ENCODE measurements at places on chromosomes 12 and 14.

DNA sequence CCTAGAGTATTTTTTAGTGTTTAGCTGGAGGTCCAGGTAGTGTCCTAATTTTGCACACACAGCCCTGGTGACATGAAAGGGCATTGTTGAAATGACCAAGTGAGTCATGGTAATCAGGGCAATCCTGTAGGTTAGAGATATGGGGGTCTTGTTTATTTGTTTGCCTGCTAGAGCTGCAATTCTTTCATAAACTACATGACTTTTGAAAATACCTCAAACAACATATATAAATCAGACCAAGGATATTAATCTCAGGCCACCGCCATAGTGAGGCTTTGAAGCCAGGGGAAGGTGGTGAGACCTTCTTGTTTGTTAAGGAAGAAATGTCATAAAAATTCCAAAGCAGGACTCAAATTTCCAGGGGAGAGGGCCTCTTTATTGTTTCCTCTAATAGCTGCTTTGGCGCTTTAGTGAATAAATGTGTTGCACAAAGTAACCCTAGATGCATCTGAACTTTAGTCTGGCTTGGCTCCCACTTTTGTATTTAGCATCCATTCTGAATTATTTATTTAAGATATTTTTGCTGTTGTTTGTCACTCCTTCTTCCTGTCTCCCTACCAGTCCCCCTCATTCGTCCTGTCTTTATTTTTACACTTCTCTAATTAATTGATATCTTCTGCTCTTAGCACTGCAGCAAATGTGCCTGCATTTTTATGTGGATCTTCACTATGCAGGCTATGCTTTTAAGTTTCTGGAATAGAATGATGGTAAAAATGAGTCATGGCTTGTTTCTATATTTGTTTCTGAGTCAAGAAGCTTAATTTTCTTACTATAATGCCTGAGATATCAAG is 430.3 kb downstream of the RAD51B start:
- DNase-seq, result peak; percentile 78

DNA sequence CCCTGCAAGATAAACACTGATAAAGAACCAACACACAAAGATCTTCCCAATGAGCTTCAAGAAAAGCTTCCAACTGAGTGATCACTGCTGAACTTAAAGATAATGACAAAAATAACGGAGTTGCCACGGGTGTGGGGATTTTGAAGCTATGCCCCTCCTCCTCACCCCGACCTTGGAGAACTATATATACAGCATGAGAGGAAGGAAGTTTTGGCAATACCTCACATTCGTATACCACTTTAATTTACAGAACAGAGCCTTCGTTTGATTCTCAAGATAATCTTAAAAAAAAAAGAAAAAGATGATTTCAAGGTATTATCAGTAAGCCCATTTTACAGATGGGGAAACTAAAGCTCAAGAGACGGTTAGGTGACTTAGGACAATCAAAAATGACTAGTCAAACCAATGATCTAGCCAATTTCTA is 715 bp downstream of the NEK9 start:
- no peak for DNase-seq

GRCh38 chr14:59098377-59098776 is 90.1 kb upstream of the DAAM1 start:
- peak; percentile 91 for DNase-seq

- peak; percentile 72 for DNase-seq
Measured at GRCh38 chr14:54503486-54503885, 6.2 kb upstream of the CGRRF1 start.

DNA sequence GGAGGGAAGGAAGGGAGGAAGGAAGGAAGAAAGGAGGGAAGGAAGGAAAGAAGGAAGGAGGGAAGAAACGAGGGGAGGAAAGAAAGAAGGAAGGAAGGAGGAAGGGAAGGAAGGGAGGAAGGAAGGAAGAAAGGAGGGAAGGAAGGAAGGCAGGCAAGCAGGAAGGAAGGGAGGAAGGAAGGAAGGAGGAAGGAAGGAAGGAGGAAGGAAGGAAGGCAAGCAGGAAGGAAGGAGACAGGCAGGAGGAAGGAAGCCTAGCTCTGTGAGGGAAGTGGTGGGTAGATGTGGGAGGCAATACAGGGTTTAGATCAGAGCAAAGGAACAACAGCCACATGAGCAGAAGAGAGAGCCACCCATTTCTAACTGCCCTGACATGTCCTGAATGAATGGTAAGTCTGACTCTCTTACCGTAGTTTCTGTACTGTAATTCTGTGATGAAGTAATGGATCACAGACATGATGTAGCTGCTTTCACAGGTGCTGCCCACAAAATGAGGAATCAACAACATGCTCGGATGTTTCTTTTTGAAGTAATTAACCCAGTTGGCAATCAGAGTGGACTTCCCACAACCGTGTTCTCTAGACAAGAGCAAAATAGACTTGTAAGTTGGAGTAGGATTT is 24.4 kb upstream of the HSP90B1 start:
- no peak for DNase-seq

GRCh38 chr14:37792124-37792523 is 196.7 kb downstream of the TTC6 start:
- no peak for DNase-seq

GRCh38 chr12:60075091-60075490 is 479.3 kb downstream of the SLC16A7 start:
- DNase-seq, result no peak

DNA sequence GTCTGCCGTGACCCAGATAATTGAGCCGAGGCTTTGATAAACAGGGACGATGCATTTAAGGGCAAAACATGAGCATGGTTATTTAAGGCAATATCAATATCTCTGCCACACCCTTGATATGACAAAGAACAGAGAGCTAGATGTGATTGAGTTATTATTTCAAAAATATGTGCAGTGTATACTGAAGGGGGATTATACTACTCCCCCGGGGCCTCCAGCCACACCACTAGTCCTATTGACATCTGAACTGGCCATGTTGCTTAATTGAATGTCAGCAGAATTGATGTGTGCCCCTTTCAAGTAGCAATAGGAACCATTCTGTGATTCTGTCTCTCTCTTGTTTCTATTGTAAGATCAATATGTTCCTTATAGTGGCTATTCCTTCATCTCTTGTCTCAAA is 794.8 kb upstream of the SEL1L start:
- DNase-seq, result no peak

DNA sequence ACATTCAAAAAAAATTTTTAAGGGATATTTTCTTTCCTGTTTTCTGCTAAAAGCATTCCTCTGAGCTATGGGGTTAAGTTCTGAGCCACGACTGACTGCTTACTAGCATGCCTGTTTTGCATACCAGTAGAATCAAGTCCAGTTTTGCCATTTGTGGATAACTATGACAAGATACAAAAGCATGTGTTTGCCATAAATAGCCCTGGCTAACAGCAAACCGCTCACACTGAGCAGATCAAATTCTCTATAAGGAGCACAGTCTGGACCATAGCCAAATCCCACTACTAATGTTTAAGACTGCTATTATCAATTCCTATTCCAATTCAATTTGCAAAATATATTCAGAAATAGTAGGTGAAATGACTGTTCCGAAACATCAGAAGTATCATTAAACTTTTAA is 3.2 kb downstream of the CFL2 start:
- DNase-seq, result peak; percentile 96

DNA sequence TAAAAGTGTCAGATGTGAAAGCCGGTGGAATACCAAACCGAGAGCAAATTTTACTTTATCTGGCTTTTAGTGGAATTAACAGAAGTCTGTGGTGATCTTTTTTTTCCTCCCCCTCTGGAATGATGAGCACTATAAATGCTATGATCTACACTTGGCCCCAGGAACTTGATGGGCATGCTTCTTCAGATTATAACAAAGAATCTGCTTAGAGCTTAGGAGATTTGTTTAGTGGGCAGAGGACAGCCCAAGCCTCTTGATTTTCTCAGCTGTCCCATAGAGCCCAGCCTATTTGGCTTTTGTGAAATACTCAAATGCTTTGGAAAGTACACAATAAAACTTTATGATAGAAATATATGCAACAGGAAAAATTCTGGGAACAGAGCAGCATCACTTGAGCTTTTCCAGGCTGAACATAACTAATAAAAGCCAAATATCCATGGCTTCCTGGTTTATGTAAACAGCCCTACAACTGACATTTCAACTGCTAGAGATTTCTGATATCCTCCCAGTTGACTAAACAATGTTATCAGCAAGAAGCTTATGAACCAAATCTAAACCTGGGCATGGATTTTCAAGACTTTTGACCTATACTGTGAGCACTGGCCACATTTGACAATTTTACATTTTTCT is 149.6 kb downstream of the PLXNC1 start:
- DNase-seq, result no peak

Data from choroid plexus epithelial cell (primary cell).